ENCODE measurements at places on chromosomes 2 and 18.

DNA sequence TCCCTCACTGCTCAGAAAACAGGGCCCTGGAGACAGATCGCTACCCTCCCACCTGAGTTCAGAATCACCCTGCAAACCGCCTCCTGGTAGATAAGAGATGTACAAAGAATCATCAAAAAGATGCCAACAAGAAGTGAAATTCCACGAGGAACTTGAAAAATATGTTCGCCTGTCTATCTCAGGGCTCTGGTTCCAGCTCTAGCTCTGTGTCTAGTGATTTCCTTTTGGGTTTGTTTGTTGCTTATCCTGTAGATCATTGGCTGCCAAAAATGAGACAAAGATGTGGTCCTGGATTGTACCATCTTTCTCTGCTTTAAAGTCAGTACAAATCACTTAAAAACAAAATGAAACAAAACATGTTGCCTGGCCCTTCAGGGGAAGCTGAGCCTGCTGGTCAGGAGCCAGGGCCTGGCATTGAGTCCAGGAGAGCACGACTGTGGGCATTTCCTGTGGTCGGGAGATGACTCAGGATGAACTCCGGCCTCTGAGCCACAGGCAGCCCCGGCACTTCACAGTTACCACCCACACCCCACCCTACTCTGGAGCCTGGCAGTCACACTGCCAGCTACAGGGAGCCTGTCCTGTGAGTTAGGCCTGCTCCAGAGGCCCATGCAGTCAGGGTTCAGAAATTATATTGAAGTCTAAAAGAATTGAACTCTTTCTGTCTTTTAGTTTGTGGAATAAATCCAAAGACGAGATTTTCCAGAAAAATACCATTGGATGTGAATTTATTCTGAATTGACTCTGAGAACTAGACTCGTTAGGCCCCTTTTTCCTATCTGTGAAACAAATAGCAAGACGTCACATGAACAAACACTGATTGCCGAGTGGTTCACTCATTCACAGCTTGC lies 8.0 kb upstream of the ITGB6 start:
- DNase-seq = peak; percentile 98

DNA sequence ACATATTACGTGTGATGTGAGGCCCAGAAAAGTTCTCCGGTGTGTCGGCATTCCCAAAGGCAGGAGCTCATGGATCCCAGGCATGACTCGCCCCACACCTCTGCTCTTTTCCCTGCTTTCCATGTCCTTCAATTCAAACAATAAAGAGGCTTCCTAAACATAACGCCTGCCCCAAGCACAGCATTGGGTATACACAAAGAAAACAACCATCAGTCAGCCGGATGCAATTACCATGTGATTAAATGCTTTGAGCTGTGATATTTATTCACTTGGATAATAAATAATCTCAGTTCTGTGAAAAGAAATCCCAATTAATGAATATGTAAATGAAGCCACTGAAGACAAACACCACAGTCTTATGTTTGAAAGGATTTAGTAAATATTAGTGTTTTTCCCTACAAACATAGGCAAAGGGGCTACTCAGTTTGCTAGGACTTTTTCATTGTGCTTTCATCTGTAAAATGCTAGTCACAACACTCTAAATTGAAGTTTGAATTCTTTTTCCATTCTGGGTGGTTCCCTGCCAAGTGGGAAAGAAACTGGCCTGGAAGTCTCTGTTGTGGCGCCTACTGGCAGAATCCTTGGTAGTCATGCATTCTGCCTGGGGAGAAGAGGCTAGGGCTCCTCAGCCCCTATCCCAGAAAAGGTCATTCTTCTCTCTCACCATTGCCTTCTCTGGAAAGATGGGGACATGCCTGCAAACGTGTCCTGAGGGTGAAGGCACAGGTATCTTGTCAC lies 144.7 kb downstream of the COL6A3 start:
- DNase-seq = no peak

DNA sequence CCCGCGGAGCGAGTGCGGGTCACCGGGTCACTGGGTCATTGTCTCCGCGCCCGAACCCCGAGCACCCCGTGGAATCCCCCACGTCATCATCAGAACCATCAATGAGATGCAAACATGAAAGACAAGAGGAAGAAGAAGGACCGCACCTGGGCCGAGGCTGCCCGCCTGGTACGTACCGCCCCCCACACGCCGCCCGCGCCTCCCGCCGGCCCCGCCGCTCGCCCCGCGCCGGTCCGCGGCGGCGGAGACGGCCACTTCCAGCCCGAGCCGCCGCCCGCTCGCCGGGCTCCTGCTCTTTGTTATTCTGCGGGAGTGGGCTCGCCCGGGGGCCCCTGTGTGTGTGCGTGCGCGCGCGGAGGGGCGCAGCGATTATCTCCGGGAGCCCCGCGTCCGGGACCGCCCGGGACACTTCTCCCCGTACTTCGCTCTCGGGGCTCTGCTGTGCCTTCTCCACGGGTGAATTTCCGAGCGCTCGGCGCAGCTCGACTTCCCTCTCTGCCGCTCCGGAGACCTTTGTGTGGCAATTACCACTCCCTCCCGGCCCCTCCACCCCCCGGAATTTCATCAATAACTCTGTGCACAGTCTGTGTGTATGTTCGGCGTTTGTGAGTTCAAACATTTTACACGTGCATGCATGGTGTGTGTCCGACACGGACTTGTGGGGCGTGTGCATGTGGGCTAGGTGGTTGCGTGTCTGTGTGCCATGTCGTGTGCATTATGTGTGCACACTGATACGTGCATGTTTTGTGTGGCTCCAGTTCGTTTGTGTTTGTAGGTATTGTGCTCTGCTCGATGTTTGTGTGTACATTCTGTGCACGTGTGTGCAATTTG lies 714 bp downstream of the ASXL3 start:
- no peak for DNase-seq

- no peak for DNase-seq
Measured at GRCh38 chr2:23323917-23324680, 60.9 kb upstream of the KLHL29 start.

DNA sequence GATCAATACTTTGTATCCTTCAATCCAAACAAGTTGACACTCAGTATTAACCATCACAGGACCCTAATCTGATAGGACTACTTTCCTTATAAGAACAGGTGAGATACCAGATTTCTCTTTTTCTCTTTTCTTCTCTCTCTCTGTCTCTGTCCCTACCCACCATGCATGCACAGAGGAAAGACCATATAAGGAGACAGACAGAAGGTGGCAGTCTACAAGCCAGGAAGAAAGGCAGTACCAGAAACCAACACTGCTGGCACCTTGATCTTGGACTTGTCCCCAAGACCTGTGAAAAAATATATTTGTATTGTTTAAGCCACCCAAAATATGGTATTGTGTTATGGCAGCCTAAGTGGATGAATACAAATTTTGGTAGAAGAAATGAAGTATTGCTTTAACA lies 156.2 kb upstream of the KCNH7 start:
- DNase-seq = no peak

DNA sequence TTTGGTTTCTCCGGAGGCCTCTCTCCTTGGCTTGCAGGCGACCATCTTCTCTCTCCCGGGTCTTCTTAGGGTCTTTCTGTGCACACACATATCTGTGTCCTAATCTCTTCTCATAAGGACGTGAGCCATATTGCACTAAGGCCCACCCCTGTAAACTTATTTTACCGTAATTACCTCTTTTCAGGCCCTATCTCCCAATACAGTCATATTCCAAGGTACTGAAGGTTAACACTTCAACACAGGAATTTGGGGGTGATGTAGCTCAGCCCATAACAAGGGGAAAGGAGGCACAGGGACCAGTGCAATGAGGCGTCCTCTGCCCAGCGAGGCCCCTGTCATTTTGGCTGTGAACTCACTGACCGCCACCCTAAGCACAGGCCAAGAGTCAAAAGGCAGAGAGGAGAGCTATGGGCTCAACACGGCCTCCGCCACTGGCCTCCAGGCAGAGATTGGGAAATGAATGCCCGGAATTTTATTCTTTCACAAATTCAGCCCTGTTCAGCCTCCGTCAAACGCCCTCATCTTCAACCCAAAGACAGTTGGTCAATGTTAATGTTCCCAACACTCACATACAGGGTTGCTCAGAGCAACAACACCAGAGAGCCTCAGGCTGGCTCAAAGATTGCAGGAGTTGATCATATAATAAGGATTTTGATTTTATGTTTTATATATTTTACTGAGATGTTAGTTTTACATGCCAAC lies 15.9 kb upstream of the NMUR1 start:
- no peak for DNase-seq

DNA sequence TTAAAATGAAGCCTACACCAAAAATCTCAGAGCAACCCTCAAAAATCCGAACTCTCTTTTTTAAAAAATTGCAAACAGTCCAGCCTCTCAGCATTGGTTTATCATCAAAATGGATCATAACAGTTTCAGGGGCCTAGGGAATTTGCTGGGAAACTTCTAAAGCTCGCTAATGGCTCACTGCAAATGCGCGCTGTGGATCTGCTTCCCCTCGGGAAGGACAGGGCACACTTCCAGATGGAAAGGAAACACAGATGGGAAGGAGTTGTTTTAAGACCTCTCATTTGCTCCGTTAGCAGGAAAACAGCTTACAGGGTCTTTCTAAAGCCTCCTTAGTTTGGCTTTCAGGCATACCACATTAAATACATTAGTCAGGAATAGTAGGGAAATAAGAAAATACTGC lies 27.2 kb downstream of the FECH start:
- no peak for DNase-seq

DNA sequence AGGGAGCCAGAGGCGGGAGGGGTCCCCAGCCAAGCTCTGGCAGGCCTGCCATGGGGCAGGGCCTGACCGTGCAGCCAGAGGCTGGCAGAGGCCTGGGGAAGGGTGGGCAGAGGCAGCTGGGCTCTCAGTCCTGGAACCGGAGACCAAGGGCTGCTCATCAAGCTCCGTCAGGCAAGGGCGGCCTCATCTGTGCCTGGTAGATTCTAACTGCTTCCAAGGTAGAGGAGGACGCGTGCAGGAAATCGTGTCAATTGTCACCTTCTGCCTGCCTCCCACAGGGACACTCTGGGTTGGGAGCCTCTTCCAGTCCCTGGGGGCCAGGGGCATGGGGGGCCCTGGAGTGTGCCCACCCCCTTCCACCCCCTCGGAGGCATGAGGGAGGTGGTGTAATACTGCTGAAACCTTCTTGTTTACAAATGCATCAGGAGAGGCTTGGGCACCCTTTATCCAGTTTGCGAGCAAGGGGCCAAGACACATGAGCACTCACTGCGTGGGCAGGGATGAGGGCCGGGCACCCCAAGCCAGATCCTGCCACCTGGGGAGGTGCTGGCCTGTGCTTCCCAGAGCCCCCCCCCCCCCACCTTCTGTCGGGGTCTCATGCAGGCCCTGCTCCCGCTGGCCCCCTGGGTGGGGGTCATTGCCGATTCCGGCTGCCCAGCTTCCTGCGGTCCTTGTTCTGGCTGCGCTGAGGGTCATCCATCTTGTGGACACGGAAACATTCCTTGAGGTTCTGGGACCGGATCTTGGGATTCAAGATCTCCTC lies 9.0 kb downstream of the SNORC start:
- DNase-seq = no peak

DNA sequence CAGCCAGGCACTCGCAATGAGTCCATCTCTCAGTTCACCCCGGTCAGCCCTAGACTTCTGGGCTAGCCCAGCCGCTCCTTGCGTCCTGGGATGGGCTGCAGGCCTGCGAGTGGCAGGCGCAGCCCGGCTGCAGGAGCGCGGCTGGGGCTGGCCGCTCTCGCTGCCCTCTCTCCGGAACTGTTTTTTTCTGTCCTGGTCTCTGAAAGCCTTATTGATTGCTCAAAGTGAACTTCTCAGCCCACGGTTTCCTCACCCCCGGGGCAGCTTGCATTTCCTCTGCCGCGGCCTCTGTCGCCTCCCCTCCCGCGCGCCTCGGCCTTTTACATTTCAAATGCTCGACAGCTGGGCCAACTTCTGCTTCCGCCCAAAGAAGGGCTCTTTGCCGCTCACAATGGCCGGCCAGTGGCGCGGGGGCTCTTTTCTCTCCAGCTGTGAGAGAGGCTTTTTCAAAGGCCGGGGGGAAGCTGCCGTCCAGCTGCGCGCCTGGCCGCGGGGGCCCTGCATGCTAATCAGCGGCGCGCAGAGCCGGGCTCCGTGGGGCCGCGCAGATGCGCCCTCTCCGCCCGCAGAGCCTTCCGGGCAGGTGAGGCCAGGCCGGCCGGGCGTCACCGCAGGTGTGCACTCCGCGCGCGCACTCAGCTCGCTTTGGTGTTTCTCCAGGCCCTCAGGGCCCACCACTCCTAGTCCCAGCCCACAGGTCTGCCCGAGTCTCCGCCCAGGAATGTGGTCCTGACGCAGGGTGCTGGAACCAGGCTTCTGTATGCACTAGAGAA lies 513.8 kb downstream of the RNF144A start:
- DNase-seq = no peak

GRCh38 chr2:206062724-206063123 lies 23.2 kb downstream of the INO80D start:
- no peak for DNase-seq

DNA sequence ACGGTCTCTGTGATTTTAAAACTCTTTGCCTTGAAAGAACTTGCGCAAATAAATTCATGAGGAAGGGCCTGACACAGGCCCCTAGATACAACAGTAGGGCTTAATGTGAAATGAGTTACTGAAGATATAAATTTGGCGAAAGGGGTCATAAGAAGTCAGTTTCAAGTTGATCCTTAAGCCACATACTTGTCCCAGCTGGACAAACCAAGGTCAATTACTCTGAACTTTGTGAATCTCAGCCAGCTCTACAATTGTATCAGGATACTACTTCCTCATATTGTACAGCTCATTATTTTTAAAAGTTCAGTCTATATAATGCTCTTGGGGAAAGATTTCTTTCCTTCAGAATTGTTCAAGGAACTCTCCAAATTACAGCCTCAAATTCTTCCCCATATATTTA lies 432.8 kb downstream of the METTL4 start:
- DNase-seq = no peak

DNA sequence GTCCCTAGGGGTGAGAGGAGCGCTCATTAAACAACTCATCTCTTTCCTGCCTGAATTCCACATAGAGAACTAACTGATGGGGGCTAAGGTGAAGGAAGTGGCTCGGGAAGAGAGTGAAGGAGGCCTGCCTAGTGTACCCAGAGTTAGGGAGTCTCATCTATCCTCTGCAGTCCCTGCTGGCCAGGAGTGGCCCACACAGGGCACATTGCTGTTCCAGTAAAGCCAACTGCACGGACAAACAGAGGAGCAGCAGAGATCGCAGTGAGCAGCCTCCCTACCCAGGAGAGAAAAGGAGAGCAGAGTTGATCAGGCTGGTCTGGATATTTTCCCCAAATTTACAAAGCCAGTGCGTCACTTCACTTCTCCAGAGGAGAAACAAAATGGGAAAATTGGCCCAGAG lies 16.9 kb upstream of the FN1 start:
- DNase-seq = no peak

DNA sequence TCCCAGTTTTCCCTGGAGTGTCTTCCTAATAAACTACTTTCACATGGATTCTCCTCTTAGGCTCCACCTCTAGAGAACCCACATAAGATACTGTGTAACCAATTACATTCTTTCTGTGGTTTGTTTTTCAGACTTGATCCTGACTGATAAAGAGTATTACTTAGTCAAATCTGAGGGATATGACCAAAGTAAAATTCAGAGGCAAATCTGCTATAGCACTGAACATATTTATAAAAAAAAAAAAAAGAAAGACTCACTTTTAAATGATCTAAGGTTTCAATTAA lies 13.9 kb downstream of the CKAP2L start:
- no peak for DNase-seq

DNA sequence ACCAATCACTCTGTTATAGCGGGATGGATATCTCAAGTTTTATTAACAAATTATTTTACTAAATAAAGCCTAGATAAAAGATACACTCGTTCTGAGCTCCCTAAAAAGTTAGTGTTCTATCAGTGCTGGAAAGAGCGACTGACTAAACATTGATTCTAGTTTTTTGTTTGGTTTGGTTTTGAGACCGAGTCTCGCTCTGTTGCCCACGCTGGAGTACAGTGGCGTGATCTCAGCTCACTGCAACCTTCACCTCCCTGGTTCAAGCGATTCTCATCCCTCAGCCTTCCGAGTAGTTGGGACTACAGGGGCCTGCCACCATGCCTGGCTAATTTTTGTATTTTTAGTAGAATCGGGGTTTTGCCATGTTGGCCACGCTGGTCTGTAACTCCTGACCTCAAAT lies 73.8 kb upstream of the CDCA7 start:
- no peak for DNase-seq

Measured in MCF 10A (cell line).